ENCODE measurements at places on chromosomes 5 and 9.

- DNase-seq, result no peak
Observed at GRCh38 chr5:129905473-129906176, 1.4 kb downstream of the CHSY3 start.

- no peak for DNase-seq
Observed at GRCh38 chr9:116144555-116144954, 9.0 kb upstream of the PAPPA start.

GRCh38 chr9:92971121-92971520, 23.8 kb downstream of the FGD3 start:
- no peak for DNase-seq

DNA sequence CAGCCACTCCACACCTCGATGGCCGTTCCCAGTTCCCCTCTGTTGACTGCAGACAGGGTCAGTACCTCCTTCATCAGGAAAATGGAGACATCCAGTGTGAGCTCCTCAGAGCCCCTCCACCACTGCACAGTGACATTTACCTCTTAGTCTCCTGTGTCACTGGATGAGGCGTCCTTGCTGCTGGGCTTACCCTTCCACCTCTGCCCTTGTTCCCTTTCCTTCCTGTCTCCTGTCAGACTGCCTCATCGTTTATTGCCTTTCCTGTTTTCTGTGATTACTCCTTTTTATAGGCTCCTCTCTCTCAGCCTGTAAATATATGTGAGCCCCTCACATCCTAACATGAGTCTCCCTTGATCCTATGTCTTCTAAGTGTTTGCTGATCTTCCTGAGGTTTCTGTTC, 23.2 kb upstream of the SPTAN1 start:
- DNase-seq, result no peak

GRCh38 chr9:20500101-20500500, 122.2 kb downstream of the MLLT3 start:
- no peak for DNase-seq

GRCh38 chr5:1190837-1191239, 10.6 kb upstream of the SLC6A19 start:
- DNase-seq, result no peak

DNA sequence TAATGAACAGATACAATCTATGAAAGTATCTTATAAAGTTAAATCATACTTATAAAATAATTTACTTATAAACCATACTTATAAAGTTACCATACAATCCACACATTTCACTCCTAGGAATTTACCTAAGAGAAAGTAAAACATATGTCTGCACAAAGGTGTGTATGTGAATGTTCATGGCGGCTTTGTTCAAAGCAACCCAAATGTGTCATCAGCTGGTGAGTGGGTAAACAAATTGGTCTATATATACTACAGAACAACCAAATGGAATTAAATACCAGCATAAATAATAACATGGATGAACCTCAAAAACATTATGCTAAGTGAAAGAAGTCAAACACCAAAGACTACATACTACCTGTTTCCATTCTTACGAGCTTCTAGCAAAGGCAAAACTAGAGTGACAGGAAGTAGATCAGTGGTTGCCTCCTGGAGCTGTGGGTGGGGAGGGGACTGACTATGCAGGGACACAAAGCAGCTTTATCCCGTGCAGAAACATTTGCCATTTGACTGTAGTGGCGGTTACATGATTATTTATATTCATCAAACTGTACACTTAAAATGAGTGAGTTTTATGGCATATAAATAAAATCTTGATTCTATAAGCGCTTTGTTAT, 10.6 kb downstream of the TRAF1 start:
- DNase-seq, result no peak

DNA sequence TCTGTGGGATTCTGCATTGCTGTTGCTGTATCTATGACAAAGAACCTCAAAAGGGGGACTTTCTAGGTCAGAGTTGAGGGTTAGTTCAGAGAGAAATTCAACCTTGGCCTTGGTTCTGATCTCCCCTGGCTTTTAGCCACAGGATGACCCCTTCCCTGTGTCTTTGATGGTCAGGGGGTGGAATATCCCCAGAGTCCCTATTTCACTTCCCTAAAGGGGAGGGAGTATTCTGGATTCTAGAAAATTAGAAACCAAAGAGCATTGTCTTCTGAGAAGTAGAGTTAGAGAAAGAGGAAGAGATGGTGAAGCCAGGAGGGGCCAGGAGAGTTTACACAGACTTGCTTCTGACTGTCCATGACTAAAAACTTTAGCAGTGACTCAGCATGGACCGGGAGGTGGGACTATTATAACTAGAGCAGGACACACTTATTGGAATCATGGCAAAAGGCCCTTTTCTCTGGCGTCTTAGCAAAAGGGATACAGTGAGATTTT, 56.2 kb upstream of the LPAR1 start:
- no peak for DNase-seq

DNA sequence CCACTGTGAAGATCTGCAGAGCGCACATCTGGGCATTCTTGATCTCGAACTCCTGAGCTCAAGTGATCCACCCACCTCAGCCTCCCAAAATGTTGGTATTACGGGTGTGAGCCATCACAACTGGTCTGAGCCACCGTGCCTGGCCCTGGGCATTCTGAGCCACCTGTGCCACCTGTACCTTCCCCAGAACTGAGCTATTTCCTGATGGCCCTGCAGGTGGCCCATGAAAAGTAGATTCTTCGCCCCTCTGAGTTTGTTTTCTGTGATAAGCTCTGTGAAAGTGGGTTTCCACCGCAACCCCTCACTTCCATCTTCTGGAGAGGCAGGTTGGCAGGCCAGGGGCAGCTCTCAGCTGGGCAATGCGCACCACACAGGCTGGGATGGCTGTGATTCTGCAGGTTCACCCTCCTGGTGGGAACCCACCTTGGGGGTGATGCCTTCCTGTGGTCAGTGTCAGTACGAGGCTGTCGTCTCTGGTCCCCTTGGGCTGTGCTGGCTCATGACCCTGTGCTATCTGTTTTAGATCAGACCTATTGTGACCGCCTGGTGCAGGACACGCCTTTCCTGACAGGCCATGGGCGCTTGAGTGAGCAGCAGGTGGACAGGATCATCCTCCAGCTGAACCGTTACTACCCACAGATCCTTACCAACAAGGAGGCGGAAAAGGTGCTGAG, 11.3 kb downstream of the CARD19 start:
- DNase-seq, result no peak

DNA sequence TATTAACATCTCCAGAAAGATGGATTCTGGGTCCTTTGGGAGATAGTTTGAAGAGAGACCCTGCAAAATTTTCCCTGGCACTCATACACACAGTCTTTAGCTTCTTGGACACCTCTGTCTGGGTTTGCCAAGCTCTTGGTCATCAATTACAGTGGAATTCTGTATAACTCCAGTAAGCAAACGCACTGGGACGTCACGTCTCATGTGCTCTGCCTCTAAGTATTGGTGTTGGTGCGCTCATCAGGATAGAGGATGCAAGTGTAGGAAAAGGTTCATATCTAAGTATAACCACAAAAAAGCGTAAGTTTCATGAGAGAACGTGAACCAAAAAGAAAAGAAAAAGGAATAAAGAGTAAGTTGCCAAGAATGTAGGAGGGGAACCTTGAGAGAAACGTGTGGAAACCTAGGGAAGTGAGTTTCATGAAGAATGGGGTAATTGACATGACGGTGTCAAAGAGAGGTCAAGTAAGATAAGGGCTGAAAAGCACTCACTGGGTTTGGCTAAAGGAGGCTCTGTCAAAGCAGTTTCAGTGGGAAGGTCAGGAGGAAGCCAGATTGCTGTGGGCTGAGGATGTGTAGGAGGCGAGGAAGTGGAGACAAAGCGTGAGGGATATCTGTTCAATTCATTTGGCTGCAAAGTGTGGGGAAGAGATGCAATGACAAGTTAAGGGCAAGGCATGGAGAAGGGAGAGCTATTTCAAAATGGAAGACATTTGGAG, 92.7 kb downstream of the RAD23B start:
- DNase-seq, result no peak

GRCh38 chr9:71076096-71076495, 45.3 kb downstream of the TRPM3 start:
- no peak for DNase-seq

DNA sequence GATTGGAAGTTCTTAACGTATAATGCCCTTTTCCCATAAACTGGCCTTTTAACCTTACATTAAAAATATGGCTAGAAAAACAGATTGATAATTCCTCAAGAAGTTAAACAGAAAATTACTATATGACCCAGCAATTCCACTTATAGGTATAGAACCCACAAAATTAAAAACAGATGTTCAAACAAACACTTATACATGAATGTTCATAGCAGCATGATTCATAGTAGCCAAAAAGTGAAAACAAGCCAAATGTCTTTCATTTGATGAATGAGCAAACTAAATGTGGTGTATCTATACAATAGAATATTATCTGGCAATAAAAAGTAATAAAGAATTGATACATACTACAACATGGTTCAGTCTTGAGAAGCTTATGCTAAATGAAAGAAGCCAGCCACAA, 35.5 kb downstream of the POU5F2 start:
- no peak for DNase-seq

DNA sequence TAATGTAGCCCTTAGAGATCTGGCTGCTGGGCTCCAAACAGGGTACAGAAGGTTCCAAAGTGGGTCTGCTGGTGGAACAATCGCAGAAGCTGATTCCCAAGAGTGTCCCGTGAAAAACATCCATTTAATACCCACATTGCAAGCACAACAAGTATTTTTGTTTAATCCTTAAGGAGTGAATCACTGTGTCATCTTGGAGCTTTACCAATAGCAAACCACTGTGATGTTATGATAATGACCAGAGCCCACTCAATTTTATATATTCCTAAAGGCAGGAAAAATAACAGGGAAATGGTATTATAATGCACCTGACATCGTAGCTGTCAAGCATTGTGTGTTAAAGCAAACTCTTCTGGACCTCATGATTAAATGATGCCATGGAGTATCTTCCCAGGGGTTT, 291.9 kb downstream of the FBXL7 start:
- DNase-seq, result no peak

GRCh38 chr9:2675834-2676233, 41.5 kb upstream of the KCNV2 start:
- no peak for DNase-seq

- DNase-seq, result no peak
Observed at GRCh38 chr5:124816381-124816780, 69.9 kb upstream of the ZNF608 start.

- DNase-seq, result no peak
Observed at GRCh38 chr9:91572811-91573210, 149.2 kb upstream of the NFIL3 start.

- no peak for DNase-seq
Observed at GRCh38 chr5:62727861-62728260, 149.2 kb downstream of the LRRC70 start.

- DNase-seq, result no peak
Observed at GRCh38 chr5:148540647-148541046, 113.7 kb downstream of the HTR4 start.

- DNase-seq, result no peak
Observed at GRCh38 chr9:136942112-136942880, 2.2 kb downstream of the FBXW5 start.

DNA sequence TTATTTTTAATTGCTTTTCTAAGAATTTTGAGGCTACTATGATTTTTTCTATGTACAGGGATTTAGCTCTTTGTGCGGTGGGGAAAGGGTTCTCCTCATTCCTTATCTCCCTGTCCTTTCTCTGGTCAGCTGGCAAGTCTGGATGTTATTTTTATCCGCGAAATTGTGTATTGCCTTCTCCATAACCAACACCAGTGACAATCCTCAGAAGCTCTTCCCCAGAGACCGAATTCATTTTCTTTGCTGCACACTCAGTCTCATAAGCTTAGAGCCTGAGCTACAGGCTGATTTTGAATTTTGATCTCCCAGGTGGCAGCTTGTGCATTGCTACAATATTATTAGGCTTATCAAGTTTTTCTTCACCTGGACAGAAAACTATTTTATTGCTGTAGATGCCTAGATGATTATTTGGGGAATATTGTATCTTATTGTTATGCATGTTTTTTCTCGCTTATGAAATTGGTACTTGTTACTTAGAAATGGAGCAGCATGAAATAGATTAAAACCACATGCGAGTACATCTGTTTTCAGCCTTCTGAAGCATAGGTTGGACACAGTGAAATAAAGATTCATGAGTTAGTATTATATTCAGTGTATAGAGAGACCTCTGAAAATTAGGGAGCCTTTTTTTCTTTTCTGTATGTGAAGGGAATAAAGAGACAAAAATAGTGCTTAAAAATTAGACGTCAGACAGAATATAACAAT, 27.3 kb downstream of the CPEB4 start:
- no peak for DNase-seq

GRCh38 chr5:145797336-145797735, 37.8 kb downstream of the PRELID2 start:
- no peak for DNase-seq

DNA sequence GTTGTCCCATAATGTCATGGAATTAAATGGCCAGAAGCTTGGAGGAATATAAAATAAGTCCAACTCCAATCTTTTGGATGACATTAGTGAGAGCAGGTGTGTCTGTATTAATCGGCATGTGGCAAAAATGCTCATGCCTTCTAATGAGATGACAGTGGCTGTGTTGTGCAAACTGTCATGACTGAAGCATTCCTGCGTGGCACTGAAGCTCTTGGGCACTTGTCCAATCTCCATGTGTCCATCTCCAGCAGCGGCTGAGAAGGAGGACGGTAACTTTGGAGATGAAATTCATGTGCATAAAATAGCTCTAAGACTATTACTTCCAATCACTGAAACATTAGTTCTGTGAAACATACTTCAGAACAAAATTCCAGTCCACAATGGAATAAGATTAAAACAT, 697.5 kb upstream of the GRAMD2B start:
- no peak for DNase-seq

DNA sequence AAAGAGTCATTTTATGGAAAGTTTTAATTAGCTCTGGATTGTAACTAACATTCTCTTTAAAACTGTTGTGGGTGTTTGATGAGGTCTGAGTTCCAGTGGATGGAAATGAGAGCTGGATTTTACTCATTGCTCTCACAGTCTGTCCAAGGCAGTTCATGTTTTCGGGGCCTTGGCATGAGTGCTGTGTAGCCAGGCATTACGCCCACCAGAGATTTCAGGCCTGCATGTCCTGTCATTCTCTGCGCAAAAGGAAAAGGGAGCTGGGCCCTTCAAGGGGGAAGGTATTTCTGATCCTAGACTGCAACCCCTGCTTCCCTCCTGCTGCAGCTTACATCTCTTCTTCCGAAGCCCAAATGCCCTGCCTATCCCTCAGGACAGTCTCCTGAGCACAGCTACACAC, 499.6 kb upstream of the TRPC7 start:
- no peak for DNase-seq

Measured in effector memory CD8-positive, alpha-beta T cell (primary cell).